Neural progenitor cell (in vitro differentiated cells): ENCODE measurements at places on chromosomes 7 and 10.

- no peak for DNase-seq
These were observed 1.4 kb upstream of the PLA2G12B start for GRCh38 chr10:72956001-72956400.

GRCh38 chr10:103445366-103445765 lies 6.8 kb downstream of the CALHM2 start:
- no peak for DNase-seq

- no peak for DNase-seq
These were observed 163.3 kb downstream of the RPS24 start for GRCh38 chr10:78196964-78197363.

DNA sequence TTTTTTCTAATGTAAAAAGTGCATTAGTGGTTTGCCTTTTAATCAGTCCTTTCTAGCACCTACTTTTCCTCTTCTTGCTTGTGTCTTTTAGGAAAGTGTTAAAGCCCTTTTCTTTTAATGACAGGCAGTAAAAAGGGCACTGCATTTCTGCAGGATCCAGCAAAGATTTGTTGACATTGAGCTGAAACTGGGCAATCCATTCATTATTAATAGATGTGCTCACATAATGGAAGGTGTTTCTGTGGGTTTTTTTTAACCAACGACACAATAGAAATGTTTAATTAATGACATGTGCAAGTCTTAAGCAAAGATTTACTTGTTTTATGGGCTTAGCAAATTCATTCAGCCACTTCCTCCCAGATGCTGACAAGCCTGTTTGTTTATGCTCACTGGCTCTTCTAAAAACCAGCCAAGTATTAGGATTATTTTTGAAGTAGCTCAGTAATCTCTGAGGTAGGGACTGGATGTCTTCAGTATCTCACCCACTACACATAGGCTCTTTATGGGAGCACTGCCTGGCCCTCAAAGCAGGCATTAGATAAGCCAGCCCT lies 1201.1 kb downstream of the SORCS1 start:
- no peak for DNase-seq

- no peak for DNase-seq
These were observed 84.1 kb upstream of the ZNF479 start for GRCh38 chr7:57216340-57216739.

GRCh38 chr7:151735186-151735850 lies 141.6 kb downstream of the PRKAG2 start:
- DNase-seq: no peak

- DNase-seq: no peak
These were observed 9.4 kb downstream of the CNNM2 start for GRCh38 chr10:102927311-102928010.

DNA sequence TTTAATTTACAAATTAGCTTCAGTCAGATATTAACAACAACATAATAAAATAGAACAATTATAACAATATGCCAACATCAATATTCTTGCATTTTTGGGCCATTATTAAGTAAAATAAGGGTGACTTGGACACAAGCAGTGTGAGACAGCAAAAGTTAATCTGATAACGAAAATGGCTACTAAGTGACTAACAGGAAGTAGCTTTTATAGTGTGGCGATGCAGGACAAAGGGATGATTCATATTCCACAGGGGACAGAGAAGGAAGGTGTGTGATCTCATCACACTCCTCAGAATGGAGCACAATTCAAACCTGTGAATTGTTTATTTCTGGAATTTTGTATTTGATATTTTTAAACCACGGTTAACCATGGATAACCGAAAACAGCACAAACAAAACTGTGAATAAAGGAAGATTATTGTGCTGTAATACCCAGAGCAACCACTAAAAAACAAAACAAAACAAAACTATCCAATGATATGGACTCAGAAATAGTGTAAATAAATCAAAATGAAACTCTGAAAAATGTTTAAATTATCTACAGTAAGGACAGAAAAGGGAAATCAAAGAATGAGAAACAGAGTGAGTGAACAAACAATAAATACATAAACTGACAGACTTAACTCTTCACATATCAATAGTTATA lies 66.9 kb upstream of the TFEC start:
- no peak for DNase-seq

GRCh38 chr7:145845345-145845744 lies 271.3 kb upstream of the CNTNAP2 start:
- DNase-seq: no peak

- no peak for DNase-seq
These were observed 543.3 kb downstream of the TNS3 start for GRCh38 chr7:47038621-47039020.

GRCh38 chr10:43845121-43845520 lies 196.4 kb upstream of the ZNF32 start:
- no peak for DNase-seq
